H7 (cell line): ENCODE measurements at places on chromosomes 12 and 14.

DNA sequence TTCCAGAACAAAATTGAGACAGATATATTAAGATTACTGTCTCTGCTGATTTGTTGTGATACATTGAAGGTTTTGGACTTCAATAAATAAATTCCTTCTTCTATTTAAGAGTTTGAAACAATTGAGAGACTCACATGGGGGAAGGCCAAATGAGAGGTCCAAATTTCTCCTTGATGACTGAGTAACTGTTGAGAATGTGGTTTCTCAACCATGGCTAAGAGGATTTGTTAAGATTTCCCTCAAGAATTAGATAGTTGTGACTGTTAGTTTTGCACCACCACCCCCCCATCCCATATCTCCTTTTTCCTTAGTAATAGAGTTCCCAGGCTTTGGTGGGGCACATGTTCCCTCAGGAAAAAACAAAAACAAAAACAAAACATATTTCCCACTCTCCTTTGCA lies 47.7 kb upstream of the IGF1 start:
- no peak for DNase-seq

DNA sequence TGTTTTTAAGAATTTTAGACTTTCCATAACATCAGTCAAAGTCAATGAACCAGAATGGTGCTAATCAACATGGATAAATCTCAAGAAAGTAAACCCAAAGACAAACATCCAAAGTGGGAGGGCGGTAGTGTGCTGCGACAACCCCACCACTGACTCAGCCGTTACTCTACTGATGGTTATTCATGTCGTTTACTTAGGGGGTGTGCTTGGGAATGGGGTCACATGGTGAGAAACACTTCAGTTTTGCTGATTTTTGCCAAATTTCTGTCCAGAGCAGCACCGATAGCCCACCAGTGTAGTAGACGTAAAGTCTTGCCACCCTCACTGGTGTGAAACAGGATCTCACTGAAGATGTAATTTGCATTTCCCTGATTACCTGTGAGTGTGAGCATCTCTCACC lies 99.9 kb downstream of the ADGRD1 start:
- DNase-seq = no peak

DNA sequence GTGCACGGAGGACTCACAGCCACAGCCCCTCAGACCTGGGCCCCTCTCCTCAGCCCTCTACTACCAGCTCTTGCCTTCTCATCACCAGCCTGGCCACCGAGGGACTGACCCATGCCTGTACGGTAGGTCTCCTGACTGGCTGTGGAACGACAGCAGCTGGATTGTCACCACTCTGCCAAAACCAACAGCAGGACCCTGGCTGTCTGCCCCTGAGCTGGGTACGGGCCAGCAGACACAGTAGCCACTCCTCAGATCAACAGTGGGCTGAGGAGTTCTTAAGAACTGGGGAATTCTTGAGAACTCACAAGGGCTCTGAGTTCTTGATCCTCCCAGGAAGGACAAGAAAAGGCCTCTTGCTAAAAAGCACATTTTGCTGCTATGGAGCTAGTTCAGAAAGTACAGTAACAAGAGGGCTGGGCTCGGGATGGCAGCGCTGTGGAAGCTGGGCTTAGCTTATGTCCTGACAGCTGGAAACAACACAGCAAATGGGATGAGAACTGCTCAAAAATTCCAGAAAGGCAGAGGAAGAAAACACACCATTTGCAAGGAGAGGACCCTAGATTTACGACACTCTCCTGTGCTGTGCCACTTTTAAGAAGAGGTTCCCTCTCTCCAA lies 176.4 kb downstream of the ANO2 start:
- DNase-seq = no peak

DNA sequence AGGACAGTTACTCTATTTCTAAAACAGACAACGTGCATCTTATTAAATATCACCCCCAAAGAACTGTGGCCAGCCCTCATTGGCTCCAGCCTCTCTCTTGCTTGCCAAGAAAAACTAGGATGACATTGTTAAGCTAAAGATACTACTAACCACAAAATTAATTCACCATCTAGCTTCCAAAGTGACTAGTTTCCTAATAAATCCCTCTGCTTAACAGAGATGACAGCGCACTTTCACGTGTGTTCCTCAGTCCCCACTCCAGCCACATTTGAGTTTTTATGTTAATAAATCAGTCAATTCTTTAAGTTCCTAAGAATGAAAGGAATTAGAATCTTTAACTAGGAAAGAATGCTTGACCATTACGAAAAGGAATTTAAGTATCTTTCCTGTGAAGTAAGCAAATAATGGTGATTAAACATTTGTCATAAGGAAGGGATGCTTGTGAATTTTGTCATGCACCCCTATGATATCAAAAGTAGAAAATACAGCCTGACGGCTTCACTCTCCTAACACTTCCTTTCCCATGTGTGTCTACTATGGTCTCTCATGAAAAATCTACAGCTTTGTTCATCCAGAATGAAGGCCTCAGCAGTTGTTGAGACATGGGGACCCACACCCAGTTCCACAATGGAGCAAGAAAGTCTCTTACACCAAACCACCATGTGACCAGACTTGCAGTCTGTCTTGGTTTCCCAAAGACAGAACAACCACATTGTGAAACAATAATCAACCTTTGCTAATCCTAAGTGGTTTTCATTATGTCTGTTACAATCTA lies 8.1 kb downstream of the CORO1C start:
- DNase-seq = no peak

GRCh38 chr14:84029720-84030119 lies 1500.2 kb upstream of the FLRT2 start:
- no peak for DNase-seq

- no peak for DNase-seq
Observed at GRCh38 chr14:99055816-99056215, 216.2 kb downstream of the BCL11B start.

DNA sequence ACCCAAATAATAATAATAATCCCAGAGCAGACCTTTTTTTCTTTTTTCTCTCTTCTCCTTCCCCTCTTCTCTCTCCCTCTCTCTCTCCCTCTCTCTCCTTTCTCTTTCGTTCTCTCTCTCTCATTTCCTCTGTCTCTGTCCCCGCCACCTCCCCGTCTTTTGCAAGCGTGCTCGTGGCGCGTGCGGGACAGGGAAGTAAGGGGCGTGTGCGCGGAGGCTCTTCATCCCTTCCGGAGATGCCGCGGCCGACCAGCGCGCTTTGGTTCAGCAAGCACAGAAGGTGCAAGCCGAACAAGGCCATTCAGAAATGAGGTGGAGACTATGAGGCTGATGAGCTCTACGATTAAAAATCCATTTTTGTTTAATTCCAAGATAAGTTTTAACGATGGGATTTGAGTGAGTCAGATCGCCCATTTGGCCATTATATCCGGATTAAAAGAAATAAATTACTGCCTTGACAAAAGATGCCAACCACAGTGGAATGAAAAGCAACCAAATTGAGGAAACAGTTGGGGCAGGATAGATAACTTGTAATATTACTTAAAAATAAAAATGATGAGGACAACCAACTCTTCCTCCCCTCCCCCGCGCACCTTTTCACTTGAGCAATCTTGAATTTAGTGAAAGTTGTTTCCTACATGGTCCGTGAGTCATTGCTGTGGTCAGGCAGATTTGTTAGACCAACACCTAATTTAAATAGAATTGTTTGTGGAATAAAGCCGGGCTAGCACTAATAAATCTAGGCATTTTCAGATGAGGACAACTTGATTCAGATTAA lies 1.2 kb upstream of the AMIGO2 start:
- DNase-seq = peak; percentile 42

GRCh38 chr12:1741154-1741949 lies 50.5 kb downstream of the ADIPOR2 start:
- no peak for DNase-seq

DNA sequence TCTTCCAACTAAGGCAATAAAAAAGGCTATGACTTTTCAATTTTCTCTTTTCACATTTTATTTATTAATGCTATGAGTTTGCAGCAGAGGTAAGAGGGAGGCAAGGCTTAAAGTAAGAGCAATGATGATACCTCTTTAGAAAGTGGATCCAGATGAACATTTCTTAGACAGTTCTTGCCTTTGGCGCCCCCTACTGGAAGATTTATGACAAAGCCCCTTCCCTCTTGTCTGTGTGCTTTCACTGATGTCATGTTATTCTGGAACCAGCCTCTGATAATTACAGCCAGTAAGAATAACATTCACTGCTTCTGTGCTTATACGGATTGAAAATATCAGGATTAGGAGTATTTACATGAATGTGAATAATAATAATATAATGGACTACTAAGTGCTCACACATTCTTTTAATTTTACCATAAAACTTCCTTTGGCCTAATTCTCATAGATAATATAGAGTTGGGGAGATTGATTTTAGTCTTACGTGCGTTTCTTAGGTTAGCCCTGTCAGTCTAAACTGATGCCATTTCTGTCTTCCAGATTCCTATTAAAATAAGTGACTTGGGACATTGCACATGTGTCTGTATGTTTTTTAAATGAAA lies 1929.9 kb upstream of the SEL1L start:
- peak; percentile 1 for DNase-seq

- DNase-seq = no peak
Observed at GRCh38 chr12:107798580-107798979, 24.1 kb downstream of the ASCL4 start.

DNA sequence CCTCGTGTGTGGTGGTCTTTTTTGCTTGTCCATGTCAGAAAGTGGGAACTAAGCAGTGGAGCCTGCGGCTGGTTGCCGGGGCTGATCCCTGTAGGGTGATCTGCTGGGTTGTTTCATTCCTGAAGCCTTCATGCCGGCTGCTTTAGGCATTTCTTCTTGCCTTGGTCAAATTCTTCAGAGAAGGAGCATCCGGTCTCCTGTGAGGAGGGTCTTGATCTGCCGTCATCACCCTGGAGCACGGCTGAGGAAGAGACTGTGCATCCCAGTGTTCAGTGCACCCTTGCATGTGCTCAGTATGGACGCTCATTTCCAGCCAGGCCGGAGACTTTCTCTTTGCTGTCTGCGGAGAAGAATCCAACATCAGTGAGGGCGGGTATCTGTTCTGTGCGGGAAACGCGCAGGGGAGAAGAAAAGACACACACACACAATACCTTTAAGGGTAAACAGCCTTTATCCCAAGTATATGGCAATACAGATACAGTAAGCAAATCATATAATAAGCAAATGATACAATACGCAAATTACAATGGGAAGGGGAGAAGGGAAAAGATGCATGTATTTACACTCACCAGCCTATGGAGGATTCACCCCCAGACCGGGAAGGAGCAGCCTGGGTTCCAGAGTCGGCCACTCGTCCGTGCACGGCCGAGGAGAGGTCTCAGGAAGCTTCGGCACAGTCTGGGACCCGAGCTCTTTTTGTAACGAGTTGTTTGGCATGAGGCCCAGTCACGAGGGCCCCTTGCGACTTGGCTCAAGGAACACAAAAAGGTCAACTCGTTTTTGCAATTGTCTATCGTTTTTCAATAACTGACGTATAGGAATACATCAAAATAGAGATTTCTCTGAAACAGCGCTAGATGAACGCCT lies 1366.8 kb upstream of the TMEM132C start:
- DNase-seq = no peak

DNA sequence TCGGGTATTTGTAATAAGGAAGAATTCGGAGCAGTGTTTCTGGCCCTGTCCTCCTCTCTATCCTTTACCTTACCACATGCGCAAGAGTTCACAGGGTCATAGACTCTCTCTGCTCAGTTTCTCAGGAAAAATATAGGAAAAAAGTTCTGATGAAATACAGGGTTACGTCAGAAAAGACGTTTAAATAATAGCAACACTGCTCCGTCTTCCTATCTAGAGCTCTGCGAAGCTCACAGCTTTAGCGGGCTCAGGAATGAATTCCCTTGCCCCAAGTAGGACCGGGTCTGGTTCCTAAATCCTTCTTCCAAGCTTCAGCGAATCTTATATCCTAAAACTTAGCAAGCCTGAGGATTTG lies 365 bp downstream of the CCDC59 start:
- DNase-seq = peak; percentile 13

- DNase-seq = no peak
Observed at GRCh38 chr14:71721791-71722190, 210.4 kb upstream of the RGS6 start.

- DNase-seq = peak; percentile 86
Observed at GRCh38 chr14:73786636-73787485, 64.8 kb upstream of the PTGR2 start.

DNA sequence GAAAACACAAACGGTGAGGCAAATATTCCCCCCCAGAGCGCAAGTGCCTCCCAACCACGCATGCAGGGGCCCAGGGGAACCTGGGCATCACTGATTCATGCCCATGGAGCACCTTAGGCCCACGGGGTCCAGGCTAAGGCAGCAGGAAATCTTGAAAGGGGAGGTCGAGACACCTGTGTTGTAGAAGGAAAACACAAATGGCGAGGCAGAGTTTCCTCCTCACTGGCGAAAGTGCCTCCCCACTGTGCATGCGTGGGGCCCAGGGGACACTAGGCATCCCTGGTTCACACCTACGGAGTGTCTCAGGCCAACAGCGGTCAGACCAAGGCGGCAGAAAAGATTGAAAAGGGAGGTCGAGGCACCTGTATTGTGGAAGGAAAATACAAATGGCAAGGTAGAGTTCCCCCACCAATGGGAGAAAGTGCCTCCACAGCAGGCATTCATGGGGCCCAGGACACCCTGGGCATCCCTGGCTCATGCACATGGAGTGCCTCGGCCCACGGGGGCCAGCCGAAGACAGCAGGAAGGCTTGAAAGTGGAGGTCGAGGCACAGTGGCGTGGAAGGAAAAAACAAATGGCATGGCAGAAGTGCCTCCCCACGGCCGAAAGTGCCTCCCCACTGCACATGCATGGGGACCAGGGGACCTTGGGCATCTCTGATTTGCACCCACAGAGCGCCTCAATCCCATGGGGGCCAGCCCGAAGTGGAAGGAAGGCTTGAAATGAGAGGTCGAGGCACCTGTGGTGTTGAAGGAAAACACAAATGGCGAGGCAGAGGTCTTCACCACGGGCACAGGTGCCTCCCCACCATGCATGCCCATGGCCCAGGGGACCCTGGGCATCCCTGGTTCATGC lies 368.8 kb downstream of the ALG10 start:
- peak; percentile 18 for DNase-seq

DNA sequence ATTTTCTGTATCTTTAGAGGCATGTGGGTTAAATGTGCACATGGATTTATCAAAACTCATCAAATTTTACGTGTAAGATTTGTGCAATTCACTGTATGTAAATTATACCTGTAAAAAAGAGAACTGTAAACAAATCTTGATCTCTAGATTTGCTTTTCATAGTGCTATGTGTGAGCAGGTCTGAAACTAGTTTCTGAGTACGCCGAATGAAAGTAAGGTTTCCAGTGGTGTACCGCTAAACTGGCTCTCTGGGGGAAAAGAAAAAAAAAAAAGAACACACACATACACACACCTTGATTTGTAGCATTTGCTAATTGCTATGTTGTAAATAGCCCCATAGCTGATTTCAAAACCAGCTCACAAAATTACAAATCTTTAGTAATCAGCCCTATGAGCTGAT lies 8.6 kb upstream of the SLC41A2 start:
- no peak for DNase-seq

DNA sequence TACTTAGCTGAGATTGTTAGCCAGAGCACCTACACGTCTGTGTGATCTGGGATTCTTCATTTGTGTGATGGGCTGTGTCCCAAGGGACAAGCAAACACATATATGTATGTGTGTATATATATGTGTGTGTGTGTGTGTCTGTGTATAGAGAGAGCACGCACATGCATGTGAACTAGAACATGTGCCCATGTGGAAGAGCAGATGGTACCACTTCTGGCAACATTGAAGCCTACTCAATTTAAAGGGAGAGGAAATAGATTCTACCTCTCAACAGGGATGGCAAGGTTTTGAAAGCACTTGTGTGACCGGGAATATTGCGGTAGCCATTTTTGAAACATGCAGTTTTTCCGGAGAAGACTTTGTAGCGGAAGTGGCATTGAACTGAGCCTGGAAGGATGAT lies 1.4 kb downstream of the TOMM20L start:
- DNase-seq = no peak

GRCh38 chr14:56561606-56562005 lies 18.0 kb upstream of the TMEM260 start:
- DNase-seq = no peak

- DNase-seq = peak; percentile 21
Observed at GRCh38 chr12:94561943-94562411, 88.4 kb downstream of the TMCC3 start.
